ENCODE measurements at places on chromosomes 4 and X.

GRCh38 chr4:183563874-183564273 is 59.0 kb downstream of the ING2 start:
- DNase-seq, result no peak

GRCh38 chr4:130035391-130035790 is 939.4 kb downstream of the C4orf33 start:
- no peak for DNase-seq

- no peak for DNase-seq
These were observed 509.1 kb downstream of the IQCM start for GRCh38 chr4:149306537-149306936.

DNA sequence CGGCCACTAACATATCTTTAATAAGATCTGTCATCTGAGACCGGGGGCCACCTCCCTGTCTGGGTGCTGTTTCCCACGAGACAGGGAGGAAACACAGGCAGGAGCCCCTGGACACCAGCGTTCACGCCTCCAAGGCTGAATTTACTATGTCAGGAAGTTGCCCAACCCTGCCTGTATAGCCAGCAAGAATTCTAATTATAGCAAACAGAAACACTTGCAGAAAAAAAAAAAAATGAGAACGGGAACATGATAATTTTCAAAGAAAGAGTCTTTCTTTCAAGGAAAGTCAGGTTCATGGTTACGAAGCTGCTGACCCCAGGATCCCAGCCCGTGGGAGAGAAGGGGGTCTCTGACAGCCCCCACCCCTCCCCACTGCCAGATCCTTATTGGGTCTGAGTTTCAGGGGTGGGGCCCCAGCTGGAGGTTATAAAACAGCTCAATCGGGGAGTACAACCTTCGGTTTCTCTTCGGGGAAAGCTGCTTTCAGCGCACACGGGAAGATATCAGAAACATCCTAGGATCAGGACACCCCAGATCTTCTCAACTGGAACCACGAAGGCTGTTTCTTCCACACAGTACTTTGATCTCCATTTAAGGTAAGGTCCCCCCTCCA is at the start of gene IL3RA:
Gene IL3RA (plus strand): TSS at position 455 of the 613 bp plus-strand sequence. CDS start 4,981 bp downstream, outside the sequence.
- DNase-seq, result no peak

GRCh38 chr4:24765376-24765988 is 29.9 kb upstream of the SOD3 start:
- DNase-seq, result no peak

- no peak for DNase-seq
These were observed 49.7 kb downstream of the ATP10D start for GRCh38 chr4:47534772-47535171.

DNA sequence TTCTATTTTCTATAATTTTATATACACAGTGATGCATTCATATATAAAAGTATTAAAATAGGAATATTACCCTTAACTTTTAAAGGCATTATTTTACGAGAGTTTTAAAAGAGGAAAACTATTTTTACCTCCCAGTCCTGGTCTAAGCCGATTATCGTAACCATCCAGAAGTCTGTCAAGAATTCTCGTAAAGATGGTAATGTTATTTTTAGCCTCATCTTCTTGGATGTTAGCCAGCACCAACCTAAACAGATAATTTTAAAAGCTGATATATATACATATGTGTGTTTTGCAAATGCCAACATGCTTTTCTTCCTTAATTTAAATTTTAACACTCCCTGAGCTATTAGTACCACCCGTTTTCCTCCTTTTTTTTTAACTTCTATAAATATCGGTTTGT is 4.0 kb downstream of the GABRA2 start:
- no peak for DNase-seq

- DNase-seq, result no peak
These were observed 176.5 kb downstream of the HS3ST1 start for GRCh38 chr4:11252149-11252548.

GRCh38 chrX:55593296-55593695 is 29.9 kb upstream of the FOXR2 start:
- DNase-seq, result no peak

DNA sequence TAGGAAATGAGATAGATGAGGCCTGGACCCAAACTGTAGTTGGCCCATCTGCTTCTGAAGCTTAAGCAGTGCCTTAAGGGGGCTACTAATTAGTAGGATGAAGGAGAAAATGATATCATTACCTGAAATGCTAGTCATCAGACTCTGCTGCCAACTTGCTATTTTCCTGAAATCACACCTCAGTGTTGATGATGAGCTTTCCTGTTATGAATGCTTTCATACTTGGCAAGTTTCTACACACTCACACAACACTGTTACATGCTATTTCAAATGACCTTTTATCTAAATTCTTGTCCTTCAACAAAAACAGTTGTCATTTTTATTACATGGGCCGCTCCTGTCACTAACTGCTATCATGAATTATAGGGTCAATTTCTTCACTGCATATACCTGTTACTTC is 416.0 kb downstream of the PRDM5 start:
- DNase-seq, result no peak

- DNase-seq, result no peak
These were observed 85.4 kb downstream of the SH3RF1 start for GRCh38 chr4:169185133-169185956.

GRCh38 chr4:63063760-63064159 is 1345.5 kb downstream of the TECRL start:
- DNase-seq, result no peak

- DNase-seq, result no peak
These were observed 16.6 kb downstream of the FRMPD3 start for GRCh38 chrX:107465932-107466620.

GRCh38 chr4:152073351-152074087 is 312.7 kb upstream of the GATB start:
- peak; percentile 13 for DNase-seq

- no peak for DNase-seq
These were observed at the start of gene TKTL2 for GRCh38 chr4:163473576-163473975. Gene TKTL2 (minus strand): TSS chr4:163473754. CDS start chr4:163473734, 20 bp downstream.

GRCh38 chr4:92618968-92619367 is 315.2 kb downstream of the GRID2 start:
- DNase-seq, result no peak

DNA sequence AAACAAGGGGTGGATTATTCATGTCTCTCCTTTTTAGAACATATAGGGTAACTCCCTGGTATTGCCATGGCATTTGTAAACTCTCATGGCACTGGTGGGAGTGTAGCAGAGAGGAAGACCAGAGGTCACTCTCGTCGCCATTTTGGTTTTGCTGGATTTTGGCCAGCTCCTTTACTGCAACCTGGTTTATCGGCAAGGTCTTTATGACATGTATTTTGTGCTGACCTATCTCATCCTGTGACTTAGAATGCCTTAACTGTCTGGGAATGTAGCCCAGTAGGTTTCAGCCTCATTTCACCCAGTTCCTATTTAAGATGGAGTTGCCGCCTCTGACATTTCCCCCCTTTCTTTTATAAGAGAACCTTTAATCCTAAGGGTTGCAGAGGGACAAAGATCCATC is 45.8 kb downstream of the MGST2 start:
- no peak for DNase-seq

- DNase-seq, result no peak
These were observed 133.1 kb downstream of the KDR start for GRCh38 chr4:54992266-54992665.

DNA sequence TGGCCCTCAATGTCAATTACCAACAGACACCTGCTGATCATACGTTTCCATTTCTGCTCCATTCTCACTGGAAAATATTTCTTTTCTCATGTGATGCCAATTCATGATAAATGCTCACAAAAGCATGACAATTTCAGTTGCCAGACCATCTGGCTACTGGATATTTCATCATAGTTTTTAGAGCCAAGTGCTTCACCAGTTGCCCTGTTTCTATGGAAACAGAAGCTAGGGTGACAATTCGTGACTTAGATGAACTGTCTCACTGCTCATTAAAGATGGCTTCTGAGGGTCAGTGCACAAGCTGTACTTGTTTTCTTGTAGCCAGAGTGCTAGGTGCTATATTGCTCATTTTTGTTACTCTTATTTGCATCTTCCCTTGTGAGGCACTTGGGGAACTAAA is 184.9 kb downstream of the COMMD8 start:
- no peak for DNase-seq

DNA sequence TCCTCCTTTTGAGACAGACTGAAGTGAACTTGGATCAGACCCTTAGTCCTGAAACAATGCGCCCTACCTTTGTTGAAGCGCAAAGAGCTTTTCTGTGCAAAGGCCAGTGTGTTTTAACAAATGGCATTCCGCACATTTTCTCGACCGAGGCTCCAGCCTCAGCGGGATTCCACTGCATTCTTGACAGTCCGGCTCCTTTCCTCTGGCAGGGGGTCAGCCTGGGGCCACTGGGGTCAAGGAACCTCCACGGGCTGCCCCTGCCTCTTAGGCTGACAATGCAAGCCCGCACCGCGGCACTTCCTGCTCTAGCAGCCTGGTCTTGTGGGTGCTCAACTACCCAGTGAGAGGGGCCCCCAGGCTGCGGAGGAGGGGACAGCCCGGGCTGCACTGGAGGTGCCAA is 47.2 kb upstream of the TFDP3 start:
- no peak for DNase-seq

DNA sequence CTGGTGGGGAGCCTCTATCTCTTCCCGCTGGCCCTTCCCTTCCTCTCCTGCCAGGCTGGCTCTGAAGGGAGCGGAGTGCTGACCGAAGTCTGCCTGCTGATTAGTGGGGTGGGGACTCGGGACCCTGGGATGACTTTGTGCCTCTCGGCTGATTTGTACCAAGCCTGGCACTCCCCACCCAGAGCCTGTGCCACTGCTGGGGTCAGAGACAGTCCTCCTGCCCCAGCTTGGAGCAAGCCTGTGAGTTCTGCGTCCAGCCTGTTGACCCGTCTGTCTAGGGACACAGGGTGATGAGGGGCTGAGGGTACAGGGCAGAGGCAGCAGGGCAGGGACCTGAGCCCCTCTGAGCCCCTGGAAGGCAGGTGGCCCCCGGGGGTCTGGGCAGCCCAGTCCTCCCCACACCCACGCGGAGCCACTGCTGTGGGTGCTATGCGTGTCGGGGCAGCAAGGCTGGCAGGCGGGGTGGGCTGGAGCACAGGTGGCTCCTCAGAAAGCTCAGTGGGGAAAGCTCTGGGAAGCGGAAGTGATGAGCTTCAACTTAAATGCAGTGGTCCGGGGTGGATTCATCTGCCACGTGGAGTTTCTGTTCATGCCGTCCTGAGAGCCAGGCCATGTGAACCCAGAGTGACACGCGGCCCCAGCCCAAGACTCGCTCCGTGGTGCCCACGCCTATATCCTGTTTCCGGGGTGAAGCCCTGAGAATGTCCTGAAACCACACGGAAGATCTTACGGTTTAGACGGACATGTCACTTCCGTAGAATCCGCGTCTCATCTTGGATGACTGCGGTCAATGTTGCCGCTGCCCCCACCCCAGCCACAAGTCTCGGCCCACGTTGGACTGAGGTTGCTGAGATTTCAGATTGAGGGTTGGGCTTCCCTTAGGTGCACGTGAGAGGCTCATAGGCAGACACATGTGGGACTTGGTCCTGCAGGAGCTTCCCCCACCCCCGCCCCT is 21.1 kb upstream of the UVSSA start:
- DNase-seq, result no peak

- no peak for DNase-seq
These were observed 102.2 kb downstream of the MAMLD1 start for GRCh38 chrX:150465326-150465725.

DNA sequence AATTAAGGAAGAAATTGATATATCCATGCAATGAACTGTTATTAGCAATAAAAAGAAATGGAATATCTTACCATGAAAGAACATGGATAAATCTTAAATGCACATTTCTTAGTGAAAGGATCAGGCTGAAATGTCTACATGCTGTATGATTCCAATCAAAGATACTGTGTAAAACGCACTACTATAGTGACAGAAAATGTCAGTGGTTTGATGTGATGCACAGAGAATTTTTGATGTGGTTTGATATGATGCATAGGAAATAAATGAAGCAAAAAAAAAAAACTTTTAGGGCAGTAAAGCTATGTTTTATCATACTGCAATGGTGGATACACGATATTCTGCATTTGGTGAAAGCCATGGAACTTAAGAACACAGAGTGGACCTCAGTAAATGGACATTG is 547.6 kb downstream of the GABRG1 start:
- no peak for DNase-seq

DNA sequence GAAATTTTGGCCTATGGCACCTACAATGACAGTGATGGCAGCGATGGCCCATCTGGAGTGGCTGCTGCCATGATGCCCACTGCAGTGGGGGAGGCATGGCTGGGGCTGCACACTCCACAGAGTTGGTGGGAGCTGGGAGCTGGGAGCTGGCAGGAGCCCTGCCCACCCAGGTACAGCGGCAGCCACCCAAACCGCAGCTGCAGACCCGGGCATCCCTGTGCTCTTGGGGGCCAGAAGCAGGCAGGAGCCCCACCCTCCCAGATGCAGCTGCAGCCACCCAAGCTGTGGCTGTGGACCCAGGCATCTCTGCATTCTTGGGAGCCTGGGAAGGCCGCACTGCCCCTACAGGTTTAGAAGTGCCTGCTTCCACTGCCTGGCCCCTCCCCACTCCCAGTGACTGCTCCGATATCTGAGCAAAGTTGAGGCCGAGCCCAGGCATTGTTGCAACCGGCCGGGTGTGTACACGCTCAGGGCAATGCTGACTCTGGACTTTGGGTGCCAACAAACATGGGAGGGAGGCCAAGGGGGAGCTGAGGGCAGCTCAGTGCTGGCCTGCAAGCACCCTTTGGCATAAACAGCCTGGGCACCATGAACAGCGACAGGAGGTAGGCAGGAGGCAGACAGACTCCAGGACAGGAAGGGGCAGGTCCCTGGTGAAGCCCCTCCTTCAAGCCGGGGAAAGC is 82.8 kb downstream of the PPP4R3C start:
- DNase-seq, result no peak

Data from DMS79 (cell line).